ENCODE measurements at places on chromosomes 12 and 14. TPM values are rescaled to one million over a fixed set of nuclear protein-coding genes. Genes with fewer than 3 reads are reported as not detected.

Gene TMEM132C
- total RNA-seq, result 0.29 TPM

Gene ASCL1
- total RNA-seq, result not detected

Gene HPD
- not detected for total RNA-seq

Gene TAS2R46
- total RNA-seq, result not detected

Gene SLC4A8
- 0.12 TPM for total RNA-seq

DNA sequence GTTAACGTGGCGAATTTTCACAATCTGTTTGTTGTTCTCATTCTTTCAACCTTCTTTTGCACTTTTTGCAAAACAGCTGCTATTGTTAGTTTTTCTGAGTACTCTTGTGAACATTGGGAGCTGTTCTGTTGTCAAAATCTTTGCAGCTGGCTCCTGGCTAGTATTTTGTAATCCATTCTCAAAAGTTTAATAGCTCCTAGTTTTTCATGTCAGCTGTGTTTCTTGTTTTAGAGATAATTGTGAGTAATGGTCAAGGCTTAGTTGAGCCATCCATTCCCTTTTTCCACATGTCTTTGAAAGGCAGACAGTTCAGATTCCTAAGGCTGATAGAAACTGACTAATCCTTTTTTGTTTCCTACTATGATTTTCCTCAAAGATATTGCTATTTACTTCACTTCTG, 39.1 kb upstream of the CRADD start:
- no peak overlapping the region for H3K4me3 ChIP-seq
- no peak for DNase-seq
- no peak overlapping the region for H3K27ac ChIP-seq

- no peaks in the 10 kb centered on the region for H3K4me1 ChIP-seq
- no peaks in the 10 kb centered on the region for H3K27me3 ChIP-seq
- no peak overlapping the region for H3K27ac ChIP-seq
- no peak for DNase-seq
Measured at GRCh38 chr12:72057330-72057914, 118.8 kb downstream of the TPH2 start.

- H3K27ac ChIP-seq, result no peak overlapping the region
- no peaks in the 10 kb centered on the region for H3K36me3 ChIP-seq
- H3K4me3 ChIP-seq, result no peak overlapping the region
- no peaks in the 10 kb centered on the region for H3K4me1 ChIP-seq
Measured at GRCh38 chr12:65518771-65519170, 240.3 kb downstream of the MSRB3 start.

GRCh38 chr12:121925358-121925695, 6.9 kb downstream of the CFAP251 start:
- H3K4me1 ChIP-seq, result no peaks in the 10 kb centered on the region
- H3K4me3 ChIP-seq, result no peak overlapping the region
- H3K27ac ChIP-seq, result peak overlapping the region; percentile 55
- no peaks in the 10 kb centered on the region for H3K27me3 ChIP-seq

DNA sequence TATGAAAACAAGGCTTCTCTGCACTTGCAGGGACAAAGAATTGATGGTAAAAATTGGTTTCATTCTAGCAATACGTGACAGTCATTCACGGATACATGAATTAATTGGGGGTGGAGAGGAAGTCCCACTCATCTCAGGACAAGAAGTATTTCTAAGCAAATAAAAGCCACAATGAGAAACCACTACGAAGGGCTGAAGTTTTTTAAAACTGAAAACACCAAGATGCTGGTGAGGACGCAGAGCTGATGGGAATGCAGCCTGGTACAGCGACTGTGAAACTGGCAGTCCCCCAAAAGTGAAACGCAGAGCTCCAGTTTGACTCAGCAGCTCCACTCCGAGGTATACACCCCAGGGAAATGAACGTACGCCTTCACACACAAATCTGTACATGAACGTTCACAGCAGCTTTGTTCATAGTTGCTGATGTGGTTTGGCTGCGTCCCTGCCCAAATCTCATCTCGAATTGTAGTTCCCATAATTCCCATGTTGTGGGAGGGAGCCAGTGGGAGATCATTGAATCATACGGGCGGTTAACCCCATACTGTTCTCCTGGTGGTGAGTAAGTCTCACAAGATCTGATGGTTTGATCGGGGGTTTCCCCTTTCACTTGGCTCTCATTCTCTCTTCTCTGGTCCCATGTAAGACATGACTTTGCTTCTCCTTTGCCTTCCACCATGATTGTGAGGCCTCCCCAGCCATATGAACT, 89.0 kb downstream of the SCARB1 start:
- no peak for DNase-seq
- H3K27ac ChIP-seq, result peak overlapping the region; percentile 79
- H3K4me3 ChIP-seq, result no peak overlapping the region
- H3K4me1 ChIP-seq, result peaks cover 14% of the 10 kb centered on the region
- no peaks in the 10 kb centered on the region for H3K27me3 ChIP-seq
- no peaks in the 10 kb centered on the region for H3K36me3 ChIP-seq

DNA sequence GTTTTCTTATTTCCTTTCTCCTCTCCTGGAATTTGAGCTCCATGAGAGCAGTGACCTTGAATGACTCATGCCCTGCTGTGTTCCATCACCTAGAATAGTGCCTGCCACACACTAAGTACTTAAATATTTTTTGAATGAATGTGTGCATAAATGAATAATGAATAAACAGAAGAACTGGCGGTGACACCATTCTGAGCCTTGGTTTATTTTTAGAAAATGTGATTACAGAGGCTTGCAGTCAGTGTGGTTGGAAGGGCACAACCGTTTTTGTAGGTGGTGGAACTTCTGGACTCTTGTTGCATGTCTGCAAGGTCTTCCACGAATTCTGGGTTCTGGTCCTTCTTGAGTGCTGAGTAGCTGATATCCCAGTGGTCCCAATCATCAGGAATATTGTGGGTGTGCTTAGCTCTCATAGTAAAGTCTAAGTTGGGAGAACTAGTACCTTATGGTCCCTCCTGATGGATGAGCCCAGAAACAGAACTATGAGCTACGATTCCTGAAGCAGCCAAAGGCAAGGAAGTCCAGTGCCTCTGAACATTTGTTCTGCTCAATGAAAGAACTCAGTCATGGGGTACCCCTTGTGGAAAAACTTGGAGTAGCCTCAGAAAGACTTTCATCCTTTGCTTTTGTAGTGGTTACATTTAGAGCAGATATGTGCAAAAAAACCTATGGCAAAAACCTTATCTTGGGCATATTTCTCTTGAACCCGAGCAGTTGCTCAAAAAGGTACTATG, 28.8 kb upstream of the BHLHE41 start:
- H3K4me1 ChIP-seq, result peaks cover 6% of the 10 kb centered on the region
- DNase-seq, result no peak
- no peak overlapping the region for H3K4me3 ChIP-seq
- no peaks in the 10 kb centered on the region for H3K36me3 ChIP-seq

- H3K4me3 ChIP-seq, result no peak overlapping the region
- H3K27ac ChIP-seq, result peak overlapping the region; percentile 34
- no peak for DNase-seq
- peaks cover 83% of the 10 kb centered on the region for H3K4me1 ChIP-seq
Measured at GRCh38 chr12:6074427-6074826, 50.0 kb downstream of the VWF start.

GRCh38 chr14:68279777-68280233, 460.2 kb downstream of the RAD51B start:
- H3K4me3 ChIP-seq, result no peak overlapping the region
- H3K36me3 ChIP-seq, result no peaks in the 10 kb centered on the region
- peaks cover 41% of the 10 kb centered on the region for H3K4me1 ChIP-seq
- no peak for DNase-seq
- no peak overlapping the region for H3K27ac ChIP-seq

DNA sequence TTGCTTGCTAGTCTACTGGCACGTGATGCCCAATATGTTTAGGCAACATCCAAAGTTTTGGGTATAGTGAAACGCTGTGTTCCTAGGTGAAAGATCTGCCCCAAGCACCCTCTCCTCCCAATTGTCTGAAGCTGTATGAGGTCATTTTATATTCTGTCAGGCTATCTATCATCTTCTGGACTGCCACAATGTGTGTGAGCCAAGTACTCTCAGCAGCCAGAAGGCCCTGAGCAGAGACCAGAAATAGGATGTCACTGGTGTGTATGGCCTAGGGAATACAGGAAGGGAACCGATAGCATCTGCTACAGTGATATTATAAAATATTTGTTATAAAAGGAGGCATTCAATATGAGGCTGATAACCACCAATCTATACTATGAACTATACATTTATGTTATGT, 7.9 kb upstream of the PDE3A start:
- no peaks in the 10 kb centered on the region for H3K4me1 ChIP-seq
- no peaks in the 10 kb centered on the region for H3K27me3 ChIP-seq
- DNase-seq, result no peak
- no peak overlapping the region for H3K27ac ChIP-seq
